NCI-H1092 treated with DMSO at 0.1 percent for 48 hours (cell line): ENCODE measurements at places on chromosomes 6 and 20.

DNA sequence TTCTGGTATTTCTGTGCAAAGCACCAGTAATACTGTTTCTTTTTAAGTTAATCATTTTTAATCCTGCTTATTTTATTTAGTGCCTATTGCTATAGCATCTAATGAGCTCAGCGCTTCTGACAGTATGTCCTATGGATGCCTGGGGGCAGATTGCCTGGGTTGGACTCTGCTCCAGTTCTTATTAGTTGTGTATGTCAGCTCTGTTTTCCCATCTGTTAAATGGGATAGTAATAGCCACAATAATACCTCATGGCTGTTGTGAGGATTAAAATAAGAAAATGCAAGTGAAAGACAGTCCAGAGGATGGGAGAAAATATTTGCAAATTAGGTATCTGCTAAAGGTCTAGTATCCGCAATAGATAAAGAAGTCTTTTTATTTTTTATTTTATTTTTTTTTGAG lies 87.0 kb downstream of the UTRN start:
- no peak for DNase-seq

GRCh38 chr6:50936277-50936681 lies 117.6 kb downstream of the TFAP2B start:
- DNase-seq, result no peak

- DNase-seq, result no peak
Measured at GRCh38 chr20:63252284-63252711, 2.0 kb downstream of the NKAIN4 start.

DNA sequence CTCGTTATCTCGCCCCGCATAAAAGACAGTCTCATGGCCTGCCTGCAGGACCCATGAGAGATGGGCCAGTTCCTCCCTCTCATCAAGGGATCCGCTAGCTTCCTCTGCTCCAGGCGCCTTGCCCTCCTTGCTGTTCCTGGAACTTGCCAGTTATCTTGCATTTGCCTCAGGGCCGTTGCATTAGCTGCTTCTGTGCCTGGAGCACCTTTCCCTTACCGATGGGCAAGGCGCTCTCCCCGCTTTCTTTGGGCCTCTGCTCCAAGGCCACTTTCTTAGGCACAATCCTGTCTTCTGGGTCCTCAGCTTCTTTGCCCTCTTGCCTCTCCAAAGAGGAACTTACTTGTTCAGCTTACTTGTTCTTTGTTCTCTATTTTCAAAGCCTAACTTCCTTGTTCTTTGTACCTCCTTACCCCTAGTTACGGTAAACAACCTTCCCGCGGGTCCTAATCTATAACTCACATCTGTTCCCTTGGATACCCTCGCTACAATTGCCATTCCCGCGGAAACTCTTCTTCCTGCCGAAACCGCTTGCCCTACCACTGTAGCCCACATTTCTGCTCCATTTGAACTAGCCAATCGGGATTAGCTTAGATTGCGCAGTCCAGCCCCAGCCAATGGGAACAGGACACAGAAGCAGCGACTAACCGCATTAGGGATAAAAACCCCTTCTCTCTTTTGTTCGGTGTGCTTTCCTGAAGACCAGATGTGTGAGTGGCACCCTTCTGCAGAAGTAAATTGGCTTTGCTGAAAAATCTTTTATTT lies 887 bp upstream of the NSFL1C start:
- no peak for DNase-seq

DNA sequence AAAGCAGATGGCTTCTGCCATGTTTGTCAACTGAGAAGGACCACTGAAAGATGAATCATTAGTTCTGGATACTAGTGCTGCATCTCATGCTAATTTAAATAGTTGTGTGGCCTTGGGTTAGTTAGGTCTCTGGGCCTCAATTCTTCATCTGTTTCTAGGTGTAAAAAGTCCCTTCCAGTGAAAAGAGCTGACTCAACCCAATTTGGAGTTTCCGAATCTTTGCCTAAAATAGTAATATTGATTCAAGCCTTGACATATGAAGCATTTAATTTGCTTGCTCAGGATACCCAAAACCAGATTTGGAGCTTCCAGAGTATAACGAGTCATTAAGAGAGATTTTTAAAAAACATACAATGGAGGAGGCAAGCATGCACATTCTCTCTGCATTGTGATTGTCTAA lies 163.9 kb downstream of the LMBRD1 start:
- no peak for DNase-seq

DNA sequence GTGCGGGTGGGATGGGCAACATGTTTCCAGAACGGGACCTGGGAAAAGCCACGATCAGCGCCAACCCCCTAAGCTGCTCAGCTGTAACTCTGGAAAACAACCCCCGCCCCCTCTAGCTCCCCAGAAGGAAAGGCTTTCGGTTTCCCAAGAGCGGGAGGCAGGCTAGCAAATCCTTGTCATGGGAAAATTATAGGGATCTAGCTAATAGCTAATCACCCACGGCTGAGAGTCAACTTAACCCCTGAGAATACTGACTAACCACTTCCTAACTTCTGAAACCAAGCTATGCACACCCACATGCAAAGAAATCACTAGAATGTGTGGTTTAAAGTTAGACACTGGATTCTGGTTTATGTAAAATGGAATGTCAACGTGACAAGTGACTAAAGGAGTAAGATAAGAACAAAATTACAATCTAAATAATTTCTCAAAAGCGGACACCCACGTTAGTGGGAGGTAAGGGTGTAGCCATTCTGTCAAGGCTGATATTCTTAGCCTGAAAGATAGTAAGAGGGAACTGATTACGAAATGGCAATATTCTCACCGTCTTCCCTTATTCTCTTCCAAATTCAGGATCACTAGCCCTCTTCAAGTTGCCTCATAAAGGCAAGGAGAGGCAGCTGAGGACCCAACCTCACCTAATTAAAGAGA lies 20.1 kb downstream of the JAG1 start:
- DNase-seq, result no peak

DNA sequence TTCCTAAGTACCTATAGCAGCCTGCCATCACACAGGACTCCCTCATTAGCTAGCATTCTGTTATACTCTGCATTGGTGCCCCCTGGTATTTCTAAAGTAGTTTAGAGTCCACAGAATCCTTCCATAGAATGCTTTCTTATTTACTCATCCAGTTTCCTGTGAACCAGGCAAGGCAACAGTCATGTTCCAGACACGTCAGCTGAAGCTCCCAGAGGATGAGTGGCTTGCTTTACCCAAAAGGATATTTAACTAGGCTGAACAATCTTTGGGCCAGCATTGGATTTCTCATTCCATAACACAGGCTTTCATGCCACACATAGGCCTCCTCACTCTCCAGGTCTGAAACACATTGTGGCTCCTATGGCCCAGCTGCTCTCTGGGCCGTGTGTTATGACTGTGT lies 203.8 kb upstream of the MAP3K7 start:
- no peak for DNase-seq

GRCh38 chr6:3422435-3423070 lies 34.3 kb downstream of the SLC22A23 start:
- DNase-seq, result no peak

DNA sequence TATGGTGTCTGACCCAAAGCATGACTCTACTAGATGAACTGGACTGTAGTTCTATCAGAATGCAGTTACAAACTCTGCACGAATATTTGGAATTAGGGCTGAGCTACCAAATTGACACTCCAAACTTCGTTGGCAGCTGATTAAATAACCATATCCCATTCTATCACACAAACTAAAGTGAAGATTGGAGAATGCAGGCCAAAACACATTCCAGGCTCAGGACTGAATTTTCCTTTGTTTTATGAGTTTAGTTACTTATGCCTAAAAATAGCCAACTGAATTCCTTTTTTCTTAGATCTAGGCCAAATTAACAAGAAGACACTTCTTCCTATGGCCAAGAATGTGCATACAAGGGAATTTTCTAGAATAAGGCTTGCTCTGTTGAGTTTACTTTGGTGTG lies 9.7 kb upstream of the KIAA0408 start:
- no peak for DNase-seq

DNA sequence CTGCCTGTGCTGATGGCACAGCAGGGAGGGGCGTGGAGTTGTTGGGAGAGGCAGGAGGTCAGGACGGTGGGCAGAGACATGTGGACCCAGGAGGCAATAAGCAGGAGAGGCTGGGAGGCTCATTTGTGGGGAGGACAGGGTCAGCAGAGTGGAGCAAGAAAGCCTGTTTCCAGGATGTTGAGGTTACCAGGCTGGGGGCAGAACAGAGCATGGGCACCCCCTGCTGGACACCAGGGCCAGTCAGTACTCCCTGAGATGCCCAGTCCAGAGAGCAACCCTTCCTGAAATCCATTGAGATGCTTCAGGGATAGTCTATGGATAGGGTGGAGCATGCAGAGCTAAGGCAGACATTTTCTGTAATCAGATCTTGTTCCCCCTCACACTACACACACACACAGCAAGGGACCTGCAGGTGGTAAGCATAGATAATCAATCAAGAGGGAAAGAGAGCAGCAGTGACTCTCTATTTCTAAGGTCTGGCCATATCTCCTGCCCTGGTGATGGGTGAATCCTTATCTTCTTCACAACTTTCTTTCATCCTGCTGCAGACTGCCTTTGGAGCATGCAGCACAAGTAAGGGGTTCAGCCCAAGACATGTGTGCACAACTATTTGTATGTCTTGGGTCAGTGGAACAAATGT lies 41.7 kb downstream of the MOCS1 start:
- peak; percentile 43 for DNase-seq

DNA sequence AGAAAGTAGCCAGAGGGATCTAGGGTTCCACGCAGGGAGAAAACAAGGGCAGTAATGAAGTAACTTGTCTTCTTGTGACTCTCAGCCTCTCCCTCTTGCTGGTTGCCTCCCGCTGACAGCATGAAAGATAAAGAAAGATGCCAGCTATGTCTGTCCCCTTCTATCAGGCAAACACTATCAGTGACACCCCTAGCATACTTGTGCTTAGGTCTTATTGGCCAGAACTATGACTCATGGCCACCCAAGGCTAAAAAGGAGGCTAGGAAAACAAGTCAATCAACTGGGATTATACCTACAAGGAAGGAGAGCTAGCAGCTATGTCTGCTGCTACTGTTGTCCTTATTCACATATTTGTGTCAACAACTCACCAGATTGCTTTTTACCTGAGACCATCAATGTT lies 206.8 kb upstream of the SOX4 start:
- DNase-seq, result no peak

DNA sequence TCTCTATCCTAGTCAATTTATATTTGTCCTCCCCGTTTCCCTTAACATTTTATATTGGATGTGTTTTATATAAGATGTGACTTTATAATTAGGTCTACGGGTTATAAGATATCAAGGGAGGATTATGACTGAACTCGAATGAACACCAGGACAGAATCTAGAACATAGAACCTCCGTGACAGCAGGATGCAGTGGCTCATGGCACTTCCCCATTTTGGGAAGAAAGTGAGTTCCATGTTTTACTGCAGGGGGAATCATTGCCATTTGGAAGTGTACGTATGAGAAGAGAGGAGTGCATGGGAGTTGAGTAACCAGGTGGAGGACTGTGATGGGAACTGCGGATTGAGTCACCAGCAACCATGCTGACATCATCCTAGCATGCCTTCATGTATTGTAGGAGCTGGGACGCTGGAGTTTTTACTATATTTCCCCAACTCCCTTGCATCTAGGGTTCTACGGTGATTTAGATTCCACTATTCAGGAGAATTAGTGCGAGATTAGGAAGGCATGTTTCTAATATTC lies 56.1 kb upstream of the FOXC1 start:
- no peak for DNase-seq

DNA sequence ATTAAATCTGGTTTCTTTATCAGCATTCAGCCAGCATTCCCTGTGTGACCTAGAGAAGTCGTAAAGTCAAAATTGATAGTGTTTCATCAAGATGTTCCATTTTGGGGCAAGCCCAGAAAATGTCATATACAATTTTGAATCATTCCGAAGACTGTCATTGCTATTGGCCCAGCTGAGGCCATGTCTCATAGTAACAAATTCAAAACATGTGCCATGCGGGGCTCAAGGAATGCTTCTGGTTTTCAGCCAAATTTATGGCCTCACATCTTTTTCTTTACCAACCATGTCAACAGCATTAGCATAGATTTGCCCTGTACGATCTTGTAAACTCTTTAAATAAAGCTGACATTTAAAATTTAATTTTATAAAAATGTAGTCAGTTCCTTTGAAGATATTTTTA lies 314.7 kb downstream of the PAX1 start:
- no peak for DNase-seq

GRCh38 chr6:30334075-30334783 lies 7.5 kb downstream of the TRIM39 start:
- DNase-seq, result no peak

GRCh38 chr20:17845701-17846475 lies 122.7 kb downstream of the SNX5 start:
- DNase-seq, result no peak

DNA sequence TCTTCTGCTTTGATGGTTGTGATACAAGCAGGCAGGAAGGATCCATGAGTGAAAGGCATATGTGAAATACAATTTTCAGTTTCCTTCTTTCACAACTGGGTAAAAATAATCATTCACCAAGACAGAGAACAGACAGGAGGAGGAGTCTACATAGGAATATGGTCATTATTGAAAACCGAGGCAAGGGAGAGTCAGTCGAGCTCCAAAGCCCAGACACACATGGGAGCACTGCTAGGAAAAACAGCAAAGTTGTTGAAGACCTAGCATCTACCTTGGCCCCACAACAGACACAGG lies 260.6 kb downstream of the ERMARD start:
- DNase-seq, result no peak

- no peak for DNase-seq
Measured at GRCh38 chr6:106620931-106621672, 8.2 kb downstream of the RTN4IP1 start.

DNA sequence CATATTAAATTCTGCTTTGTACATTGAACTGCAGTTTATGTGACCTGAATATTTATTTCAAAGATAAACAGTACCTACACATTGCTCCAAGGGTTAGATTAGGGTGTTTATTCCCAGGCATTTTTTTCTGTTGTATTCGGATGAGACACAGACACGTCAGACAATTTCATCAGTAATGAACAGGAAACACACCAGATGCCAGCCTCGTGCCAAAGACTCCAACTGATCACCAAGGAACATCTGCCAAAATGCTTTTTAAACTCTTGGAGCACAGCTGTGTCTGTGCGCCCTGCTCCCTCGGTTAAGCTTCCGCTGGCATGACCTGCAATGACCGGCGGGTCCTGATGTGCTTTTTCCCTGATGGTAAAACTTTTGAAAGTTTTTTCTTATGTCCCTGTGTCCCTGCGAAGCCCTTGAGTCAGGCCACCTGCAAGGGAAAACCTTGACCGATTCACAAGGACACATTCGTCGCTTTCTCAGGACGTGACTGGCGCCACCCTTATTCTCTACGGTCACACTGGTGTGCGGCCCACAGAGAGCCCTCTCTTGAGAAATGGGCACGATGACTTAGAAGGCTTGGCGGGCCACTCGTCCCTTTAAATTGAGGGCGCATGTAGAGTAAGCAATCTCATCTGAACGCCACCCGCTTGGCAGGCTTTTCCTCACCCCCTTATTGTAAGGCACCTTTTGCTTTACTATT lies 173.9 kb downstream of the QKI start:
- DNase-seq, result no peak

DNA sequence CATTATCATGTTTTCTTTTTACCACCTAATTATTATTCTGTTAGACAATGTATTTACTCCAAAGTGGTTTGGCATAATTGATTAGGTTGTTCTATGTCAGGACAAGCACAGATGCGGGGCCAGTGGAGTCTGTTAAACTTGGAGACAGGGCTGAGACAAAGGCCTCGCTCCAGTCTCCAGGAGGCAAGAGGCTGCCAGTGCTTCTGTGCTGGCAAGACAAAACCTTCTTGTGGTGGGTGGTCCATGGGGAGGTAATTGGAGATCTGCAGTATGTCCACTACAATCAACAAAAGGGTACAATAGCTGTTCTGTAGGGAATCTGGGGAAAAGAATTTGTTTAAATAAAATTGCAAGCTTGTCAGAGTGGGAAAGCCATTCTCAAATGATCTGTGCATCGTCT lies 677.2 kb upstream of the SLC35B3 start:
- no peak for DNase-seq

GRCh38 chr20:2708073-2708415 lies 15.5 kb downstream of the EBF4 start:
- peak; percentile 78 for DNase-seq
